ENCODE measurements at places on chromosomes 4 and X.
A peak's percentile ranks its signal among the peaks of the same experiment; 100 is the strongest.

GRCh38 chrX:111728096-111728495 lies 47.1 kb downstream of the ALG13 start:
- no peak for DNase-seq

DNA sequence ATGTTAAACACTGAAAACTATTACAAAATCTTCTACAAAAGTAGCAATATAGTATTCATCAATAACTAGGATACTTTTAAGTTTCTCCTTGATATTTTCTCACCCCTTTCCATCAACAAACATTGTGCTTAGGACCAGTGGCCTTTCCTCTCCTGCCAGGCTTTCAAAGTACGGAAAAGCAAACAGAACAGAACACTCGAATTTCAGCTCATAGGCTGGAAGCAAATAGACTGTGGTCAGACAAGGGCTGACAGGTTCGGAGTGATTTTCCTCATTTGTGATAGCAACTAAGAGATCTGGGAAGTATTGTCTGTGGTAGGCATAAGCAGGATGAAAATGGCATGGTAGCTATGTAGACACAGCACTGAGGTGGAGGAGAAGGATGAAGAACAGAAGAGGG lies 68.6 kb upstream of the SORBS2 start:
- DNase-seq: no peak

DNA sequence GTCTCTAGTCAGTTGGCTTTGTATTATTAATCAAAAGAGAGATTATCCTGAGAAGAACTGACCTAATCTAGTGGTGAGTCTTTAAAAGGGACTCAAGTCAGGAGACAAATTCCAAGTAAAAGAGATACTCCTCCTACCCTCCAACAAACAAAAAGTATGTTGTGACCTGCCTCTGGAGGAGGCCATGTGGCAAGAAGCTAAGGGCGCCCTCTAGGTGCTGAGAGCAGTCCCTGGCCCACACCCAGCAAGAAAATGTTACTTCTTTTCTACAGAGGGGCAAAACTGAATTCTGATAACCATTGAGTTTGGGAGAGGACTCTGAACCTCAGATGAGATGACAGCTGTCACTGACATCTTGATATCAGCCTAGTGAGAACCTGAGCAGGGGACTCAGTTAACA lies 953.6 kb upstream of the AGA start:
- no peak for DNase-seq

DNA sequence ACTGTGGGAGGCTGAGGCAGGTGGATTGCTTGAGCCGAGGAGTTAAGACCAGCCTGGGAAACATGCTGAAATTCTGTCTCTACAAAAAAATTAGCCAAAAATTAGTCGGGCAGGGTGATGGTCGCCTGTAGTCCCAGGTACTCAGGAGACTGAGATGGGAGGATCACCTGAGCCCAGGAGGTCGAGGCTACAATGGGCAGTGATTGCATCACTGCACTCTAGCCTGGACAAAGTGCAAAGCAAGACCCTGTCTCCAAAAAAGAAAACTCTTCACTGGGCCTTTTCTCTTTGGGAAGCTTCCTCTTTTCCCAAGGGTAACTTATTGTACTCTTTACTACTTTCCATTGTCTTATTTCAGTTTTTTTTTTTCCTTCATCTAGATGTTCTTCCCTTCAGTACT lies 88.9 kb downstream of the UBE2K start:
- DNase-seq: no peak

DNA sequence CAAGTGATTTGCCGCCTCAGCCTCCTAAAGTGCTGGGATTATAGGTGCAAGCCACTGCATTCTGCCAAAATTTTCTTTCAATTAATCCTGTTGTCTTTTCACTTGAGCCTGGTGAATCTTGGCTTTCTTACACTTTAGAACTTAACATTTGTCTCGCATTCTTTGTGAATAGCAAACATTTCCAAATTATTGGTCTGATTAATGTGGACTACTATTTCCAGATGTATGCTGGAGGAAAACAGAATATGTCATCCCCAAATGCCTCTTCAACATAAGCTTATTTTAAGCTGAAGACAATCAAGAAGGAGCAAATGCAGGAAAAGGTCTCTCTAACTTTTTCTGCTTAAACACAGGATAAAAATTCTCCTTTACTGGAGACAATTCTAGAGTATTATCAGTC lies 233.4 kb downstream of the PPP4R3C start:
- DNase-seq: no peak

- DNase-seq: no peak
These were observed 47.3 kb downstream of the SLAIN2 start for GRCh38 chr4:48388525-48389154.

GRCh38 chr4:173181848-173182247 lies 13.2 kb downstream of the GALNT7 start:
- DNase-seq: no peak

DNA sequence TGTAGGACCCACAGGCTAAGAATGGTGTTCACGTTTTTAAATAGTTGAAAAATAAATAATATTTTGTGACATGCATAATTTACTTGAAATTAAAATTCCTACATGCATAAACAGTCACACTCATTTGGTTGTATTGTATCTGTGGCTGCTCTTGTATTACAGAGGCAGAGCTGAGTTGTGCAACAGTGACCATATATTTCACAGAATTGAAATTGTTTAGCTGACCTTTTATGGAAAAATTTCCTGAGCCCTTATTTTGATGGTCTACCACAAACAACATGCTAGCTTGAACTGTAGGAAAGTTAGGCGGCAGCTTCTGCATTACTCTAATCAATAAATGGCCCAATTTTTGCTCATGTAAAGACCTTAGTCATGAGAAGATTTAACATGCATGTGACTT lies 633.4 kb upstream of the AADAT start:
- DNase-seq: no peak

GRCh38 chrX:156004740-156005139 lies 7.2 kb downstream of the IL9R start:
- DNase-seq: no peak

- no peak for DNase-seq
These were observed 20.0 kb downstream of the PCGF3 start for GRCh38 chr4:725391-726234.

DNA sequence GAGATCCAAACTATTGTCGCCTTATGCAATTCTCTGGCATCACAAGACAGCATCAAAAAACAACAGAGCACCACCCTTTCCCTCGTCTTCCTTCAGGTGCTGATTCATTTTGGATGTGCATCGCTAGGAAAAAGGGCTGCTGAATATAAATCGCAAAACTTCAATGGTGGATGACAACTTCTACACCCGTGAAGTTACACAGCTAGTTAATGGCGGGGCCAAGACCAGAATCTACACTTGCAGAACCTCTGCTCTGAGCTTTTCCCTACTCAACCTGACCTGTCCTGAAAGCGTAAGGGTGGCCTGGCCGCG lies 674 bp downstream of the GNPDA2 start:
- no peak for DNase-seq

GRCh38 chr4:98951710-98952109 lies 22.8 kb upstream of the EIF4E start:
- DNase-seq: no peak

- no peak for DNase-seq
These were observed 16.0 kb upstream of the NKX6-1 start for GRCh38 chr4:84515075-84515474.

GRCh38 chr4:9946170-9946569 lies 75.1 kb downstream of the SLC2A9 start:
- DNase-seq: no peak

- DNase-seq: no peak
These were observed 27.3 kb downstream of the SLITRK2 start for GRCh38 chrX:145844886-145845285.

DNA sequence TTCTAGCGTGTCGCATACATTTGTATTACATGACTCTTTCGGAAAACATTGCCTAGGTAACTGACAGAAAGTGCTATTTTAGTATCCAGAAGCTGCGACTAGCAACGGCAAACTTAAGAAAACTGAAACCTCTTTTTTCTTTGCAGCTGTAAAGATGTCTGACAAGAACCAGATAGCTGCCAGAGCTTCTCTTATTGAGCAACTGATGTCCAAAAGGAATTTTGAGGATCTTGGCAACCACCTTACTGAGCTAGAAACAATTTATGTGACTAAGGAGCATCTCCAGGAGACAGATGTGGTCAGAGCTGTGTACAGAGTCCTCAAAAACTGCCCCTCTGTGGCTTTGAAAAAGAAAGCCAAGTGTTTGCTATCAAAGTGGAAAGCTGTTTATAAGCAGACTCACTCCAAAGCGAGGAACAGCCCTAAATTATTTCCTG lies 9.4 kb downstream of the TCEANC start:
- no peak for DNase-seq

- DNase-seq: no peak
These were observed 40.3 kb downstream of the OSTC start for GRCh38 chr4:108690738-108691137.

- DNase-seq: peak; percentile 24
These were observed 705 bp downstream of the RPS6KA3 start for GRCh38 chrX:20265726-20266681.

DNA sequence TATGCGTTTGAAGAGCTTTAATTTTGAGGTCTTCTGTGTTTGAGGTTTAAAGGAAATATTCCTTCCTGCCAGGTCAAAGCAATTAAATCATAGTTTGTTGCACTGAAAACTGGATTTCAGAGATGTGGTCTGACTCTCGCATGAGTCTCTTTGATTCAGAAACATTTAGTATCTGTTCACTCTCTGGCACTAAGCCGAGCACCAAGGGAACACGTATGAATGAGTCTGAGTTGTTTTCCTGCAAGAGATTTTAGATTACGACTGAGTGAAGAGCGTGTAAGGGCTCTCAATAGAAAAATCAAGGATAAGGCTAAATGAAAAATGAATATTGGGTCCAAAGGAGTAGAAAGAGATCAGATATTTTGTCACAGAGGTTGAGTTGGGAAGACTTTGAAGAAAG lies 875.4 kb upstream of the PRKX start:
- no peak for DNase-seq

Measured in CD4-positive, alpha-beta T cell treated with Interleukin-2 at 100 ng/mL for 4 hours (primary cell).